Activated T-helper 1 cell treated with Interleukin-2 at 50 U/mL for 16 hours (primary cell): ENCODE measurements at places on chromosomes 2 and 18.

DNA sequence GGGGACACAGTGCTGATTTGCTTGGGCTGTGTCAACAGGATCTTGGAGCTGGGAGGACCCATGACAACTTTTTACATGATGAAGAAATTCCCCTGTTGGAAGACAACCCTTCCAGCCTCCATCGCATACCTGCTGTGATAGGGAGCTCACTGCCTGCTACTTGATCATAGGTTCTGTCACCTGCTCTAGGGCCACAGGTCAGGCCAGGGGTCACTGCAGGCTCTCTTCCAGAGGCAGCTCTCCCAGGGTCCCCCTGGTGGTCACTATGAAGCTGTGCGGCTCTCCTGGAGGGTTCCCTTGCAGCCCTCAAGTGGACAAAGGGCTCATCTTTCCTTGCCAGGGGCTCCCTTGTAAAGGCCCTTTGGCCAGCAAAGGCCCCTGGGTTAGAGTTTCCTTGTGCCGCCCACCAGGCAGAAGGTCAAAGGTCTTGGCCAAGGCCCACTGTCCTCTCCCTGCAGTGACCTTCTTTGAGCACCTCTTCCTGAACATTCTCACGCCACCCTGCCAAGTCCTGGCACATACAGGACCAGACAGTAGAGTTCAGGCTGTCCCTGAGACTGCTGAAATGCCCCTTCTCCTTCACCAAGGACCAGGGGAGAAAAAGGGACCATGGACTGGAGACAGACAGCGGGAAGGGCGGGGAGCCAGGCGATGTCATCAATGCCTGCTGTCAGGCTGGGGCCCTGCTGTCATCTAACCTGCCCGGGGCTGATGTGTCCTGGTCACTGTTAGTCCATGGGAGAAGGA is 345.1 kb downstream of the DYSF start:
- no peak for DNase-seq

DNA sequence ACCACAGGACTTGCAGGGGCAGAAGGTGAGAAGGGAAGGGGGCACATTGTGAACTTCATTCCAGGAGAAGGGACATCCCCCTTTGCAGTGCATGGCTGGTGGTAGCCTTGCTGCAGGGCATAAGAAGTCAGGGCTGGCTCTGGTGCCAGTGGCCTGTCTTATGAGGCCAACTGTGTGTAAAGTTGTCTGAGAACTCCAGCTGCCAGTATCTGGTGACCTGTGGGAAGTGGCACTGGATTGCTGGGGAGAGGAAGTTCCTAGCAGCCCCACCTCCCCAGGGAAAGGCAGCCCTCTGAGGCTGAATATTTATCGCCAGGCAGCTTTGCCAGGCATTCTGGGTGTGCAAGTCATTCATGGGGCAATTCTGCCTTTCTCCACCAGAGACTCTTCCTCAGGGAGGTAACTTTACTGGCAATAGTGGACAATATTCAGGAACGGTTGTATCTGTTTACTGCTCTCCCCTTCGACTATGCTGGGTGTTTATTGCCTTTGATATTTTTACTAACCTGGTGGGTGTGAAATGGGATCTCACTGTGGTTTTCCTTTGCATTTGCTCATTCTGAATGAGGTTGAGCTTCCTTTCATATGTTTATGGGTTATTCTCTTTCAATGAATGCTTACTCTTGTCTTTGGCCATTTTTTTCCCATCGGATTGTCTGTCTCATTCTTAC is 12.3 kb downstream of the TRPM8 start:
- no peak for DNase-seq

DNA sequence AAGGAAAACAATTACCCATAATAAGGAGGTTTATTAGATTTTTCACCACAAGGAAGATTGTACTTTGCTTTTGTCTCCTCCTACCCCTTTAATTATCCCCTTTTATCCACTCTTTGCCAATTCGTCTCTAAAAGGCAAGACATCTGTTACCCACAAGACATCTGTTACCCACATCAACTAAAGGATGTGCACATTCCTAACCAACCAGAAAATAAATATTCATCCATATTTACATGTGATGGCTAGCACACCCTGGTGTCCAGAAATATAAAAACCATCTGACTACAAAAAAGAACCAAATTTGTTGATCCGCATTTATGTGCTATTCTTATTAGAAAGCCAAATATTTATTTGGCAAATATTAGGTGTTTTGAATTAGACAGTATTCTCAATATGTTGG is 35.7 kb downstream of the ACVR1C start:
- DNase-seq = no peak

GRCh38 chr2:198640463-198640862 is 817.3 kb downstream of the SATB2 start:
- no peak for DNase-seq

- no peak for DNase-seq
These were observed 34.1 kb upstream of the NXPH2 start for GRCh38 chr2:138814123-138814898.

GRCh38 chr2:83071914-83072313 is 1387.2 kb downstream of the SUCLG1 start:
- no peak for DNase-seq

GRCh38 chr2:13572466-13572865 is 855.7 kb downstream of the TRIB2 start:
- DNase-seq = no peak

- no peak for DNase-seq
These were observed 7.6 kb downstream of the POU3F3 start for GRCh38 chr2:104861351-104862057.

- no peak for DNase-seq
These were observed 31.7 kb downstream of the PCARE start for GRCh38 chr2:29042561-29043075.

GRCh38 chr2:231339316-231339715 is 56.2 kb upstream of the B3GNT7 start:
- DNase-seq = no peak

- DNase-seq = no peak
These were observed 113.6 kb upstream of the STK17B start for GRCh38 chr2:196284866-196285557.

DNA sequence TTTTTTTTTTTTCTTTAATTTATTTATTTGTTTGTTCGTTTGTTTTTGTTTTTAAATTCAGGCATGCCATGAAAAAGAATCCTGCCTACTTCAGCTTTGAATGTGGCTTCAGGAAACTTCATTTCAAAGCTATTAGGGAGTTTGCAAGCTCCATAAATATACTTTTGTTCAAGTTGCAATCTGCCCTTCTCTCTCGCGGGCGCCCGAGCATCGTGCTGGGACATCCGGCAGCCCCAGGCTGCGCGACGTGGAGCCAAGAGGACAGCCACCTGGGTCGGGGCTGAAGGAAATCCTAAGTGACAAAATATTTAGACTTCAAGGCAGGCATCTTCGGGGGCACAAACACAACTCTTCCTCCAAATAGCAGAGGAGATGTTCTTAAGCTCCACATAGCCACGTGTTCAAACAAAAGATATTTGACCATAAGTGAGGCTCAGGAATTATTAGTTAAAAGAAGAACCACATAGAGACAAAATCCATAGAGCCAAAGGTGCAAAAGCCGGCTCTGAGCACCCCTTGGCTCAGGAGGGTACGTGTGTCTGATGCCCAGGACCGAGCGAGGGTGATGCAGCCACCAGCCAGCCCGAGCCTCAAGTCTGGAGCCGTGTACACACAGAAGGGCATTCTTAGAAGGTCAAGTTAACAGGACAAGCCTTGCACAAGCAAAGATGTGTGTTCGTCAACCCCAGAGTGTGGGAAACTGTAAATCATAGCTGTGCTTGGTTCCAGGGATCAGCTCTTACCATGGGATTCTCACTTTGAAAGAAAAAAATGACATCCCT is 256.5 kb upstream of the SALL3 start:
- DNase-seq = no peak

DNA sequence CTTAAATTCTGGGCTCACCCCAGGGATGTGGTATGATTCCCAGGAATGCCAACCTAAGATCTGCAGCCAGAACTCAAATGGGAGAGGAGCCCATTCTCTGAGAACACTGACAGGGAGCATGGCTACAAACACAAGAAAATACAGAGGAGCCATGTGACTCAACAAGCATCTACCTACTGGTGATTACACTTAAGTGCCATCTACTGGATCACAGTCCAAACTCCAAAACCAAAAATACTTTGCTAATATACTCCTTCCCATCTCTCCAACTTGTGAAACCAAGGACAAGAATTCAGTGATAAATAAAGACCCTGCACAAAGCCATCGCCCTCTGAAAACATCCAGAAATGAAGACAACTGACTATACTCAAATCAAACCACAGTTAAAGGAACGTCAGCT is 116.9 kb downstream of the NR4A2 start:
- DNase-seq = no peak

GRCh38 chr2:66570471-66570870 is 135.5 kb downstream of the MEIS1 start:
- DNase-seq = no peak

DNA sequence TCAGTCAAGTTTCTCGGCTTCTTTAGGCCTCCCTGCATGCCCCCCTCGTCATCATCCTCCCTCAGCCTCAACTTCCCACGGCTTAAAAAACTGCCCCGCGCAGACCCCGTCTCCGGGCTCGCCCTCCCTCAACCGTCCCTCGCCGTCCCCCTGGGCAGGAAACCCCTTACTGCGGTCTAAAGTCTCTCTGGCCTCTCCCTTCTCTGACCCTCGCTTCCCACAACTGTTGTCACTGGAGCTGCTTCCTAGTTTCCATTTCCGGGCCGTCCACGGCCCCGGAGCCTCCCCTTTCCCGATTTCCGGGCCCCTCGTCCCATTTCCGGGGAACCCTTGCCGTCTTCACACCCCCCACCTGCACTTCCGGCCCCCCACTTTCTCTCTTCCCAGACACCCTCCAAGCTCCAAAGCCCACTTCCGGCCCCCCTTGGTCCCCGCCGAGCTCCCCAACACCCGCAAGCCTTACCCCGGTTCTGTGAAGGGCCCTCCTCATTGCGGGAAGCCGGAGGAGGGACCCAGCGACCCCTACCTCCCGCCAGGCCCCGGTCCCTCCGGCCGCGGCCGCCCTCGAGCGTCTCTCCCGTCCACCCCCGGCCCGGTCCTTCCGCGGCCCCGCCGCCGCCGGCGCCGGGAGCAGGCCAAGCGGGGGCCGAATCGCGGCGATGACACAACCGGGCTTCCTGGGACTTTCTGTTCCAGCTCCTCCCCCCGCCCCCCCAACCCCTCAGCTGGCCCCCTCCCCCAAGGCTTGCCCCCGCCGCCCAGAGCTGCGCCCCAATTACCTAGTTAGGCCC is 513 bp downstream of the TRIP12 start:
- DNase-seq = peak; percentile 64

GRCh38 chr2:65159906-65160305 is 30.0 kb upstream of the RAB1A start:
- no peak for DNase-seq

DNA sequence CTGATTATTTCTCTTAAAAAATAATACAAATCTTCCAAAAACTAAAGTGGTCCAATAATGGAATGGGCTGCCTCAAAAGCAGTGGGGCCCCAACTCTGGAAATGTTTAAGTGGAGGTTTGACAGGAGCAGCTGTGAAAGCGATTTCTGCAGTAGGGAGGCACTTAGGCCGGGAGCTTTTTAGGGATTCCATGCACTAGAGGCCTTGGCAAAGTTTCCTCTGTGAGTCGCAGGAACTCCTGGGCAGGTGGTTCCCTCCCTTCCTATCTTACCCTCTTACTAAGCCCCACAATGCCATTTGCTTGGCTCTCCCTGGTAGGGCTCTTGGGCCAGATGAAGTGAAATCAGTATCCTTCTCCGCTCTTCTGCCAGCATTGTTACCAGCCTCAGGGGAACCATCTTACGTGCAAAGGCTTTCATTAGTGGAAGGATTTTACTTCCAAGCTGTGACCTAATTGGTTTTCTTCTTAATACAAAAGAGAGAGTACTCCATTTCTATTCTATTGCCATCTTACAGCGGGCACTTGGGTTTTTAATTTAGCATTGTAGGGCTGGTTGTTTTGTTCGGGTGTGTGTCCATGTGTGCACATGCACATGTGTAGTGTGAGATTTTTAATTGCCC is 34.3 kb upstream of the C18orf32 start:
- DNase-seq = no peak

- no peak for DNase-seq
These were observed 837 bp upstream of the ACSL3 start for GRCh38 chr2:222859786-222860612.

DNA sequence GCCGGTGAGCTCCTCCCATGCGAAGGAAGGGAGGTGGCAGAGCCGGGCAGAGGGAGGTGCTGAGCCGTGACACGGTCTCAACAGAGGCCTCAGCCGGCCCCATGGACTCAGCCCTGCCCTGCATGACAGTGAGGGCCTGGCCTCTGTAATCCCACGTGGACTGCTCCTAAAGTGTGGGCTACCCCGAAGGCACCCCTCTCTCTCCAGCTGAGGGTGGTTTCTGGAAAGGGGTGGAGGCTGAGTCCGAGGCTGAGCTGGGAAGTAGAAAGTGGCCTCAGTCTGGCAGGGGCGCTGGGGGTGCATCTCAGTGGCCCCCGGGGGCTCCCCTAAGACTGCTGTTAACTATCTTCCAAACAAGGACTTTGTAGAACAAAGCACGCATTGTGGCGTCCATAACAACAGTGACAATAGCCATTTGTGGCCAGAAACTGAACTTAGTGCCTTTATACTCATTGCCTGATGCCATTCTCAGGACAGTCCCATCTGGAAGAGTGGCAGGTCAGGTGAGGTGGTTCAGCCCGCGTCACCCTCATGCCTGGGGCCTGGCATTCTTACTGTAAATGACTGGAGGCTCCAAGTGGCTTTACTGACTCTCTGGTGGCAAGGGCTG is 192.4 kb downstream of the TWIST2 start:
- no peak for DNase-seq

DNA sequence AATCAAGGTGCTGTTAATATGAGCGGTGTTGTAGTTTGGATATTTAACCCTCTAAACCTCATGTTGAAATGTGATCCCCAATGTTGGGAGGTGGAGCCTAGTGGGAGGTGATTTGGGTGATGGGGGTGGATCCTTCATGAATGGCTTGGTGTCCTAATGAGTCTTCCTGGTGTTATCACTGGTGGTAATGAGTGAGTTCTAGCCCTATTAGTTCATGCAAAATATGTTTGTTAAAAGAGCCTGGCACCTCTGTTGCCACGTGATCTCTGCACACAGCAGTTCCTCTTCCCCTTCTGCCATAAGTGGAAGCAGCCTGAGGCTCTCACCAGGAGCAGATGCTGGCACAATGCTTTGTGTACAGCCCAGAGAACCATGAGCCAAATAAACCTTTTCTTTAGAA is 158.4 kb downstream of the FMNL2 start:
- DNase-seq = no peak

GRCh38 chr2:84532291-84532690 is 16.0 kb downstream of the DNAH6 start:
- no peak for DNase-seq

GRCh38 chr2:59752512-59752911 is 800.9 kb downstream of the BCL11A start:
- no peak for DNase-seq

- no peak for DNase-seq
These were observed 29.0 kb downstream of the LINC00305 start for GRCh38 chr18:64119916-64120315.

GRCh38 chr2:186263673-186264250 is 222.3 kb upstream of the ZC3H15 start:
- DNase-seq = no peak
